ENCODE measurements at places on chromosomes 11 and 22. TPM values are rescaled to one million over a fixed set of nuclear protein-coding genes. Genes with fewer than 3 reads are reported as not detected.

DNA sequence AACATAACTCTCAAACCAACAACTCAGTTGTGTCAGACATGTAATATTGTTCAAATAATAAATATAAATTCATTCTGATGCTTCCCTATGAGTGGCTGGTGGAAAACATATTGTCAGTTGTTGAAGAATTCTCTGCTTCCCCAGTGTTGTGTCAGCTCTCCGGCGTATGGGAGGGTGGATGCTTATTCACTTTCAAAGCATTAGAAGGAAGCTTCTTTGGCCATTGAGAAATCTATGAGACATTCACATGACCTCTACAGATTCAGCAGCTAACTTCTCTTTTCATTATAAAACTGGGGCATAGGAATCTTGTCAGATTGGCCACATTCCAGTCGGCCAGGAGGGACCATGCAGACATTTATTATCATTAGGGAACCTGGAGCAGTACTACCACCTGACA, 2.9 kb downstream of the OR51V1 start:
- no peak for DNase-seq

DNA sequence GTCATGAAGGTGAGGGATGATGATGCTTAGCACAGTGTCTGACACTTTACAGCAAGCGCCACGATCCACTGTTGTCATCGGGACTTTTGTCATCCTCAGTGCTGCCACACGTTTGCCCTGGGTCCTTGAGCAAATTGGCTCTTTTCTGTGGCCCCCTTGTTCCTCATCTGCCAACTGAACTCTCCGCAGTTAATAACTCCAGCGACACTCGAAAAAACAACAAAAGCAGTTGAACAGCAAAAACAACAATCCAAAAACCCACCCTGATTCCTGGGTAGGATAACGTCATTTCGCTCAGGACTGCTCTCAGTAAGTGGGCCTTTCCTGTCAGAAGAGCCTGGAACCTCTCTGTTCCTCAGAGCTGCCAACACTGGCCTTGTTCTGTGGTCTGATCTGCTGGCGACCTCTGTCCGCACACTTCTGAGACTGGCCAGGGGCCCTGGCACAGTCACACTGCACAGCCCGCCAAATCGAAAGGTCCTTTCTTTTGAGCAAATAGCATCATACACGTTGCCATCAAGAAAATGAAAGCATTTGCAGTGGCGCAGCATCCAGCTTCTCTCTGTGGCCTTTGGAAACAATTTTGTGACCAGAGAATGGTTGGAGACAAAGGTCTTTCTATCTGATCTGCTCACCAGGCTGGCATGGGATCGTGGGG, 79.9 kb upstream of the SYT13 start:
- DNase-seq = no peak

GRCh38 chr11:31437742-31438435, 68.2 kb downstream of the DNAJC24 start:
- DNase-seq = no peak

- DNase-seq = no peak
Measured at GRCh38 chr11:6357222-6357621, 33.1 kb upstream of the SMPD1 start.

MFRP gene
- polyA plus RNA-seq = not detected

GRCh38 chr11:69115586-69116560, 39.9 kb upstream of the SMIM38 start:
- DNase-seq = no peak

APOL5 gene
- polyA plus RNA-seq = 0.74 TPM

MUC5AC gene
- polyA plus RNA-seq = 0.32 TPM

GRCh38 chr22:19767427-19768341, 7.1 kb downstream of the TBX1 start:
- DNase-seq = no peak

- DNase-seq = peak; percentile 65
Measured at GRCh38 chr11:69101115-69101791, 52.5 kb downstream of the TPCN2 start.

- no peak for DNase-seq
Measured at GRCh38 chr11:108975641-108976071, 310.8 kb downstream of the DDX10 start.

DNA sequence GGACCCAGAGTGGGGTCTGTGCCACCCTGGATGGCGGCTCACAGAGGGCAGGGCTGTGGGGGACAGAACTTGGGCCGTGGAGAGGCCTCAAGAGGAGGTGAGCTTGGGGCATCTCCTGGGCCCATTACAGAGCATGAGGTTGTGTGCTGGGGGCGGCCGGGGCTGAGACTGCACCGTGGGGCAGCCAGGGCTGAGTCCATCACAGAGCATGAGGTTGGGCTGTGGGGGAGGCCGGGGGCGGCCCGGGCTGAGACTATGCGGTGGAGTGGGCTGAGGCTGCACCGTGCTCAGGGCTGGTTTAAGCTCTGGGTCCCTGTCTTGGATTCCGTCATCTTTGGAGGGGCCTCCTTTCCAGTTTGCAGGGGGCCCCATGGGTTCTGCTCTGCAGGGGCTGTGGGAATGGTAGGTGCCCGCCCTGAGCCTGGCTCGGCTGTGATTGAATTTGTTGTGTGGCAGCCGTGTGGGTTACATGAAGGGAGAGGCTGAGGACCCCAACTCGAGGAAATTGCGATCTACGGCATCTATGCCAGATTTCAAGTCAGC, 38.1 kb upstream of the MUC5AC start:
- DNase-seq = no peak

DNA sequence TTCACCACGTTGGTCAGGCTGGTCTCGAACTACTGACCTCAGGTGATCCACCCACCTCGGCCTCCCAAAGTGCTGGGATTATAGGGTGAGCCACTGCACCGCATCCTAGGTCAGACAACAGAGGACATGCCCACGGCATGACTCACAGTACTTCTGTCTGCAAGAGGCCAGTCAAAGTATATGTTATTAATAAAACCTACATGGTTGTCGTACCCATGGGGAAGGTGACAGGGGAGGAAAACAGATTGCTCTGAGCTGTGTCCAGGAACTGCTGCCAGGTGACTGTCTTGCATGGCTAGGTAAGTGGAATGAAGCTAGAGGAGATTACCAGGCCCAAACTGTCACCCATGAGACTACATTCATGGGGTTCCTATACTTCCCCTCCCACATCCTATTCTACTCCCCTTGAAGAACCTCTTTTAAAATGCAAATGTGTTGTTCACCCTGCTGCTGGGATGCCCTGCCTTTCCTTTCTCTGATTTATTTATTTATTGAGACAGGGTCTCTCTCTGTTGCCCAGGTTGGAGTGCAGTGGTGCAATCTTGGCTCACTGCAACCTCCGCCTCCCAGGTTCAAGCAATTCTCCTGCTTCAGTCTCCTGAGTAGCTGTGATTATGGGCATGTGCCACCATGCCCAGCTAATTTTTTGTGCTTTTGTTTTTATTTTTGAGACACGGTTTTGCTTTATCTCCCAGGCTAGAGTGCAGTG, 2.0 kb upstream of the NLRX1 start:
- DNase-seq = no peak

MPZL3 gene
- polyA plus RNA-seq = 3.4 TPM

- peak; percentile 46 for DNase-seq
Measured at GRCh38 chr11:47886096-47886495, 37.9 kb upstream of the NUP160 start.

ROBO4 gene
- polyA plus RNA-seq = 7.0 TPM

- no peak for DNase-seq
Measured at GRCh38 chr11:66510990-66511339, 530 bp downstream of the BBS1 start.

- no peak for DNase-seq
Measured at GRCh38 chr22:17694193-17694592, 55.6 kb downstream of the BCL2L13 start.

DNA sequence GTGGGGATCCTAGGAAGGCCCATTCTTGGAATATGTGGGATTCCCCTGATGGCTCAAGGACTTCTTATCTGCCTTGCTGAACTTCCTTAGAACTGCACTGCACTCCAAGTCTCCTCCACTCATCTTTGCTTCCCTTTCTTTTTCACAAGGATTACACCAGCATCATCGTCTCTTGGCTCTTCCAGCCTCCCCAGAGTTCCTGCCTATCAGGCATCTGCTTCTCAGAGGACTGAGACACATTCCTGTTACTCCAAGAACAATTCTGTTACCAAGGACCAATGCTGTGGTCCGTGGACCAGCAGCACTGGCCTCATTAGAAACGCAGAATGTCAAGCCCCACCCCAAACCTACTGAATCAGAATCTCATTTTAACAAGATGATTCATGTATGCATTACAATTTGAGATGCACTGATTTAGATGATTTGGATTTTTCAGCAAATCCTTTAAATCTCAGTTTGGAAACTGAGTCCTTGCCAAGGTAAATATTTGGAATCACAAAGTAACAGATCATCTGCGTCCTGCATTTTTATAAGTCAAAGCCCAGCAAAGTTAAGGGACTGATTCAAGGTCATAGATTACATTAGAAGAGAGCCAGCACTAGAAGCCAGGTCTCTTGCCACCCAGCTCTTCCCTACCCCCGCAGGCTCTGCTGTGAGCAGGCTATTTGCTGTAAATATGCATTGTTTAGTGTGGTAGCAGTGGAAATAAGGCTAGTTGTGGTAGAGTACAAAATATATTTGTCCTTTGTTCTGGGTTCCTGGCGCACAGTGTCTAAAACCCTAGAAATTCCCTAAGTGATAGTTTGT, 110.9 kb downstream of the SWAP70 start:
- DNase-seq = peak; percentile 12

DNA sequence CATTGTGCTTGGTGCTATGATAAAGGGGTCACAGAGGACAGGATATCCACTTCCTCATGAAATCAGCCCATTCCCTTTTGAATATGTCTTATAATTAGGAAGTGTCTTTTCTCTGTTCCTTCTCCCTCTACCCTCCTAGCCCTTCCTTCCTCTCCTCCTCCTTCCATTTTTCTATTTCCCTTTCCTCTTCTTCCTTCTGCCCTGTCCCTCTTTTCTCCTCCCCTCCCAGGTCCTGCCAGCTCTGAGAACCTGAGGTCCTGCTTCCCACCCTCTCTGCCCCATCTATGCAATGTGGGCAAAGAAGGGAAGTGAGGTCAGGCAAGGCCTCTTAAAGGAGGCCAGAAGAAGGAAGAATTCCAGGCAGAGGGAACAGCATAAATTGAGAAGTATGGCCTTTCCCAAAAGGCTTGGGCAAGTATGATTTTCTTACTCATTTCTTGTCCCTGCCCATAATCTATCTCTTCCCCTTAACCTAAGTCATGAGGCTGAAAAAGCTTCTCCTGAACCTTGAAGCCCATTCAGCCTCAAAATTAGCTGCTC, 7.7 kb upstream of the UBASH3B start:
- DNase-seq = no peak

CEND1 gene
- 0.50 TPM for polyA plus RNA-seq

DNA sequence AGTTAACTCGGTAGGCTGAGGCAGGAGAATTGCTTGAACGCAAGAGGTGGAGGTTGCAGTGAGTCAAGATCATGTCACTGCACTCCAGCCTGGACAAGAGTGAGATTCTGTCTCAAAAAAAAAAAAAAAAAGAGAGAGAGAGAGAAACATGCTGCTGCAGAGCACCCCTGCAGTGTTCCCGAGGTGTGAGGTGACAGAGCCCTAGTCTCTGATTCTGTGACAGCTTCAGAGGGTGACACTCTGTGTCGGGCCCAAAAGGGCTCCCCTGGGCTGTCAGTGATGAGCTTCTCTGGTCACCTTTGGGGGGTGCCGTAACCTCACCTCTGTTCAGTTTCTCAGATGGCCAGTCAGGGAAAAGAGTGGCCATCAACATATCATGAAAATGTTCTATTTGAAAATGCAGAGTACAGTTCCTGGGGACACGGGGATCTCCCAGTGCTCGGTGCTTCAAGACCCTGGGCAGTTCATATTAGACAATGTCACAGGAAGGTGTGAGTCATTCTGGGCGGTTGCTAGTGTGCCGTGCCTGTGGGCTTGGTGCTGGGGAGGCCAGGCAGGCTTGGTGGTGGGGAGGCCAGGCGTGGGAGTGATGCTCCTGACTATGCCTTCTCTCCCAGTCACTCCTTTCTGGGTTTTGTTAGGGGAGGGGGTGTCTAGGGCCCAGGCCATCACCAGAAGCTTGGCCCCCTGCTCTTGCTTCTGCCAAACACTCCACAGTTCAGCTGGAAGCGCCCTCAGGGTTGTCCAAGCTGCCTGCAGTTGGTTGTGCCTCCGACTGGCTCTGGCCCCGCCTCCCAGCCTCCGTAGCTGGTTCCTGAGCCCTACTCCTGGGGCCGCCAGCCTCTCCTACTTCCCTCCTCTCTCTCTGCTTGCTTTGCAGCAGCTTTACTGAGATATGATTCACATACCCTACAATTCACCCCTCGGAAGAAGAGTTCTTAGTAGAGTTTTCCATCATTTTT, 52.5 kb upstream of the CLDN5 start:
- no peak for DNase-seq

DNA sequence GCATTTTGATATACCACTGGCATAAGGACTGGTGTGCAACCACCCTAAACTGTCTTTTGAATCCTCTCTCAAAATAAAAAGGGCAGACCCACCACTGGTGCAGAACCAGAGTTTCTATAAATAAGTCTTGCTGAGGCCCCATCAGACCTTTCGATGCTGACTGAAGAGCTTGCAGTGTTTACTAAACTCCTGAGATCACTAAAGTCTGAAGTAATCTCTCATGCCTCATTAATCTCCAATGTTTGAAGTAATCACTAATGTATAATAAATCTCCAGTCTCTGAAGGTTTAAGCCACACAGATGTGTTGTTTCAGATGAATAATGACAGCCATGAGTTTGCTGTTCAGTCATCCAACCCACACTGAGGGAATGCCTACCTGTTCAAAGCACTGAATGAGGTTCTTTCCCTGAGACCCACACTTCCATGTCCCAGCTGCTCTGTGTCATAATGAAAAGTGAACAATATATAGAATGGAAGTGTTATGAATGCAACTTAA, 50.6 kb upstream of the DEUP1 start:
- no peak for DNase-seq

- no peak for DNase-seq
Measured at GRCh38 chr11:133520707-133521106, 11.6 kb downstream of the OPCML start.

DNA sequence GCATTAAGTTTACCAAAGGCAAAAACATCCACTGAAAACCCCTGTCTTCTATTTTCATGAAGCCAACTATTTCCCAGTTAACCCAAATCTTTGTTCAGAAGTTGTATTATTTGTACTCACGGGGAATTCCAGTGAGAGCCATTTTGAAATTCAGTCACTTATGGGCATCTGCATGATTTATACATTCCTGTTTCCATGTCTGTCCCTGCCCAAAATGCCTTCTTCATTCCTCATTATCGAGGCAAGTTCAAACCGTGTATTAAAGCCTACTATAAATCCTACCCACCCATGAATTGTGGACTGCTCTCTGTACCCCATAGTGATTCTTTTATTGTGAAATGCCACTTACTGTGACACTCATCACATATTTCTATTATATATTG, 772.7 kb downstream of the DLG2 start:
- no peak for DNase-seq

- no peak for DNase-seq
Measured at GRCh38 chr22:50437511-50438304, 37.1 kb downstream of the SBF1 start.

CLMP gene
- 6.5 TPM for polyA plus RNA-seq

DNA sequence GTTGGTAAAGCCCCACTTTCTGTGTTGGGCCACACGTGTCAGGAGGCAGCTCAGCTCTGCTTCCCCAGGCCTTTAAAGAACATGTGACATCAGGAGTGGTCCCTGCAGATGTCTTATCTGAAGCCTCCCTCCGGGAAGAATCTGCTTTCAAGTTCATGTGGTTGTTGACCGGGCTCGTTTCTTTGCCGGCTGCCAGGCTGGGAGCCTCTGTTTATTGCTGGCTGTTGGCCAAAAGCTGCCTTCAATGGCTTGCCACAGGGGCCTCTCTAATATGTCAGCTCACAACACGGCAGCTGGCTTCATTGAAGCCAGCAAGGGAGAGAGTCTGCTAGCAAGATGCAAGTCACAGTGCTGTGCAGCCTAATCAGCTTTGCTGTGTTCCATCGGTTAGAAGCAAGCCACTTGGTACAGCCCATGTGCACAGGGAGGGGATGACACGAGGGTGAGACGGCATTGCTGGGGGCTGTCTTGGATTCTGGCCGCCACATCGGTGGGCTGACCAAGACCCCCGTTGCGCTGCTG, 14.6 kb downstream of the MRGPRF start:
- DNase-seq = peak; percentile 16

All from testis (tissue), 5 donors.